ENCODE measurements at places on chromosomes 16 and 17.
A peak's percentile ranks its signal among the peaks of the same experiment; 100 is the strongest.

GRCh38 chr16:77584205-77584859, 138.0 kb upstream of the NUDT7 start:
- DNase-seq = no peak

DNA sequence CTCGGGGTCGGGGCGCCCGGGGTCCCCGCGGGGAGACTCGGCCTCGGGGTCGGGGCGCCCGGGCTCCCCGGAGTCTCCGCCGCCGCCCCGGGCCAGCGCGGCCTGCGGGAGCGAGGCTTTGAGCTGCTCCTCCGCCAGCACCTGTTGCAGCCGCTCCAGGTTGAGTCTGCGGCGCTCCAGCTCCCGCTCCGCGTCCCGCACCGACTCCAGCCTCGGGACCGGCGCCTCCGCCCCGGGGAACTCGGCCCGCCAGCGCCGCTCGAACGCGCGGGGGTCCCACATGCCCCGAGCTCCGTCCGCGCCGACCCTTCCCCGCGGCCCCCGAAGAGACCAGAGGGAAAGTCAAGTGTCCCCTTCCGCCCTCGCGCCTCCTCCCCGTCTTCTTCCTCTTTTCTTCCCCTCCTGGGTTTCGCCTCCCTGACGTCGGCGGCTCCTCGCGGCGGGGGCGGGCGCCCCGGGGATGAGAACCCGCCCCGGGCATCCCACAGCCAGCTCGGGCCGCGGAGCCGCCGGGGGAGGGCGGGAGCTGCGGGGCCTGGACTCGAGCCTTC, 40.8 kb upstream of the BHLHA9 start:
- no peak for DNase-seq

DNA sequence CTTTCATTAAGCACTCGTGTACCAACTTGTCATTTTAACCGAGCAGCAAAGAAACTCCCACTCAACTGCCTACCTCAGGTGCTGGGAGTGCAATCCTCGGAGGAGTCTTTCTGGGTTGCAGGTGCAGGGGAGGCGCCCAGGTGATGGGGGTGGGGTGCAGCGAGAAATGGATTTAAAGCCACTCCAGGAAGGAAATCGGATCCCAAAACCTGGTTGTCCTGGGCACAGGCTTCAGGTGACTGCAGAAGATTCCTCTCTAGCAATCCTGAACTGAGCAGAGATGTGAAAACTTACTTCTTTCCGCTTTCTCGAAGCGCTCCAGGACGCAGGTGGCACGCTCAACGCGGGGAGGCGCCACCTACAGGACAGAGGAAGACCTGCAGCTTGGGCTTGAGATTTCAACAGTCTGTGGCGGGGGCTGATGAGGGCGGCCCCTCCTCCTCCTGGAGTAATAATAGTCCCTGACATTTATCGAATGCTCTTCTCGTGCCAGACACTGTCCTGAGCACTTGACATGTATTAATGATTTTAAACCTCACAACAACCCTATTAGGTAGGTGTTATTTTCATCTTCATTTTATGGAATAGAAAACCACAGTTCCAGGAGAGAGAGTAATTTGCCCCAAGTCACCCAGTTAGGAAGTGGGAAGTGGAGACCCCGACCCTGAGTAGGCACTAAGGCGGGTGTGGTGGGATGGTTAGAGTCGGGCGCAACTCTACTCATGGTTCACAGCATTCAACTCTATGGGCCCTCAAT, 27.2 kb upstream of the SKAP1 start:
- peak; percentile 42 for DNase-seq

DNA sequence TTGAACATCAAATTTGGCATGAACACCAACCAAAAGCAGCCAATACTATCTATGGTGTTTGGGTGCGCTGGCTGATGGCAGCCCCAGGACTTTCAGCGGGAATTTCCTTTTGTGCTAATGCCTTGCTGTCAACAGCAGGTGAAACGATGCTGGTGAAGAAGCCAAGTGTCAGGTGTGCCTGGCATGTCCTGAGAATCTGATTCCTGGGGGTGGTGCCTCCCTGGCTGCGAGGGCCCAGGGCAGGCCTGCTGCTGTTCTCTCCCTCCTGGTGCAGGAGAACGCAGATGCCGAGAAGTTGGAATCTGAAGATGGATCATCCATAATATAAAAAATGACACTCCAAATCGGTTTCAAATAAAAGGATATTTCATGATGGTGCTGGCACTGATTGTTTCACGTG, 62.0 kb upstream of the DNAJA2 start:
- DNase-seq = no peak

DNA sequence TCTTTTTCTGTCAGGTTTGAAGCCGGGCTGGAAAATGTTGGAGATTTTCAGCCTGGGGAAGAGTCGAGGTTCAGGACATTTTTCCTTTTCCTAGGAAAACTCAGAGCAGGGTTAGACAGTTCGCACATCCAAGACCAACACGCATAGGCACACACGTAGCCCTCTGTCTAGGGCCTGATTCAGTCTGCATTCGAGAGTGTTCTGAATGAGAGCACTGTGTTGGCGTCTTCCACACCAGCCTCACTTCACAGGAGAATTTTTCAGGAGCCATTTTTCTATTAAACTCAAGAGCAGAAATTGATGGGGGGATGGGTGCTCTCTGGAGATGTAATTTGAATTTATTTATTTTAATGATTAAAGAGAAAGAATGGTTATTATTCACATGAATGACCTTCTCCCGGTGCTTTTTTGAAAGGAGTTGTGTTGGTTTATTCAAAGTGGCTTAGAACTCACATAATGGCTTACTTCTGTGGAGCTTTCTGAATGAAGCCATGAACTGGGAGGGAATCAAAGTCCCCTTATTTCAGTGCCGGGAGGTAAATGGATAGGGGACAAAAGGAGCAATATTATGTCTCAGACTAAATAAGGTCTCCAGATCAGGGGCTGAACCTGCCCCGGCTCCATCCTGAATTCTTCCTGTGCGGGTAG, 194.3 kb downstream of the CCDC182 start:
- DNase-seq = no peak

GRCh38 chr16:66713076-66713475, 16.5 kb upstream of the CMTM4 start:
- no peak for DNase-seq

DNA sequence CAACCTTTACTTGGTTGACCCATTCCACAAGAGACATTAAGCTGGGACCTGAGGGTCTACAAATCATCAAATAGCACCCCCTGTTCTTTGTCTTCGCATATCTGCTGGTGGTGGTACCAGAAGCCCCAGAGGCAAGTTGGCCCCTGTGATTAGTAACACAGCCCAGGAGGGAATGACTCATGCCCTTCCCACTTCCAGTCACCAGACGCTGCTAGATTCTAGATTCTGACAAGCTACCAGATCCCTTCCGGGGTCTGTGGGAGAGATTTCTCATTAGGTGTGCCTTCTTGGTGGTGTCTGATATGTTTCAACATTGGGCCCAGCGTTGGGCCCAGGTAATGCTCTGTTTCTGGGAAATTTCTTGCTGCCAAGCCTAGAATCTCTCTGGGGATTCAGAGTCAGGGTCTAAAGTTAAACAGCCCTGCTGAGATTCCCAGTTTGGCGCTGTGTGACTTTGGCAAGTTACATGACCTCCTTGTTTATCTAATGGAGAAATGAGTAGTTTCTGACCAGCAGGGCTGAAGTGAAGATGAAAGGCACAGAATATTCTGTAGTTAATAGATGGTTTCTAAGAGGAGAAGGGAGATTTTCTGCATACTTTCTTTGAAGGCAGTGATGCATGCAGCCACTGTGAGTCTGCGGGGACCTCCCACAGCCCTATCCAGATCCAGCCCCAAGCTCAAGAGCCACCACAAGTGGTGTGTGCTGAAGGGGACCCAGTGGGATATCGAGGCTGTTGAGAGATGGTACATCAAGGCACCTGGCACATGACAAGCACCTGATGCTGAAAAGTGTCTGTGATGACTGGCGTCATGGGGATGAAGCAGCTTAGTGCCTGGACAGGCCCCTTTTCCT, 3.9 kb downstream of the TRPV2 start:
- no peak for DNase-seq

GRCh38 chr16:4087099-4087885, 28.9 kb downstream of the ADCY9 start:
- no peak for DNase-seq

GRCh38 chr16:70416748-70417616, 21.9 kb downstream of the ST3GAL2 start:
- DNase-seq = no peak

DNA sequence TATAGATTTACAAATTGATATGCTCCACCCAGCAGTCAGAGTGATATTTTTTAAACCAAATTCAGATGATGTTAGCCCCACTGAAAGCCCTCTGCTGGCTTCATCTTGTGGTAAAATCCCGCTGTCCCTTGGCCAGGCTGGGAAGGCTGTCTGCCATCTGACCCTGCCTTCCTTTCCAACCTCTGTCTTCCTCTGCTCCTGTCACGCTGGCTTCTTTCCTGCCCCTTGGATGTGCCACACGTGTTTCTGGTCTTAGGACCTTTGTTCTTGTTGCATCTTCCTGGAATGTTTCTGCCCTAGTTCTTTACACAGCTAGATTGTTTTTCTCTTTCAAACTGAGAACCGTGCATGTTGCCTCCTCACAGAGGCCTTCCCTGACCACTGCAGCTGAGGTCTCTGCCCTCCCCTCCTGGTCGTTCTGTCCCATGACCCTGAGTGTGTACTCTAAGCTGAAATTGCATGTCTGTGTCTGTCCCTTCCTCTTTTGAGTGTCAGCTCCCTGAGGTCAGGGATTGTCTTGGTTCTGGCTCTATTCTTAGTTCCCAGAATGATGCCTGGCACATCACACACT, 11.4 kb downstream of the NT5M start:
- DNase-seq = no peak

DNA sequence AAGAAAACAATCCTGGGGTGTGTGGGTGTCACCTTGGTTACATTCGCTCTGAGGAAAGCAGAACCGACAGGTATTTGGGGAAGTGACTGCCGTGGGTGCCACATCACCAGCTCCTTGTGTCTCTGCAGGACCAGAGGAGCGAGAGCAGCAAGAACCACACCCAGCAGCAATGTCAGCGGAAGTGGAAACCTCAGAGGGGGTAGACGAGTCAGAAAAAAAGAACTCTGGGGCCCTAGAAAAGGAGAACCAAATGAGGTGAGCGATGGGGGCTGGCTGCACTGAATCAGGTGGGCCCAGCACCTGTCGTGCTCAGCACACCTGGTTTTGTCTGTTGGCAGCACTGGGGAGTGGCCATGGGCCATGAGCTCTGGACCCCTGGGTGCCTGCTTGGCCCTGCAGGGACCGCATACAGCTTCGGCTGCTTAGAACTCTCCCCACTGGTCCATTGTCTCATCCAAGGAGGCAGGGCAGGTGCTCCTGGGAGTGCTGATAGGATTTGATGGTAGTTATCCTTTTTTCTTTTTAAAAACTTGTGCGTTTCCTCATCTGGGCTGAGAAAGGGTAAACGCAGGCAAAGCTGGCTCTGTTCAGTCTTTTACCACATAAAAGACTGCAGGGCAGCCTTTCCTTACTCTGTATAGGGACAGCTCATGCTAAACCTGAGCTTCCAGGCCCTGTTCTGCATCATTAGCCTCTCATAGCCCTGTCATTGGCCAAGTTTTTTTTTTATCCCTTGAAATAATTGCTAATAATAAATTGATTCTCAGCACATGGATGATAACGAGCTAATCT, 29.4 kb downstream of the HMOX2 start:
- DNase-seq = no peak

GRCh38 chr16:27325736-27326135, 12.0 kb downstream of the IL4R start:
- DNase-seq = no peak

DNA sequence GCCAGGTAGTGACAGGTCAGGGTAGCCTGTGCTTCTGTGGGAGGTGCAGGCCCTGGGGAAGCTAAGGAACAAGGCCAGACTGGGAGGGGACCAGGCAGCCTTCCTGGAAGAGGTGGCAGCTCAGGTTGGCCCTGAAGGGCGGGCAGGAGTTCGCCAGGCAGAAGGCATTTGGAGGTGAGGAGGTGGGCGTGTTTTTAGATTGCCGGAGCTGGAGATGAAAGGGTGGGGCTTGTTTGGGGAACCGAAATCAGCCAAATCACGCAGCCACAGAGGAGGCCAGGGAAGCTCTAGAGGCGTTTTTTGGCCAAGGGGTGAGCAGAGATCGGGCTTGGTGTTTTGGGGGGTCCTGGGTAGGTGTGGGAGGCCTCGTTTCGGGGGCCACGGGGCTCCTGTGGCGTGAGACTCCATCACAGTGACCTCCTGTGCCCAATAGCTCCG, 7.6 kb downstream of the ADCY7 start:
- no peak for DNase-seq

DNA sequence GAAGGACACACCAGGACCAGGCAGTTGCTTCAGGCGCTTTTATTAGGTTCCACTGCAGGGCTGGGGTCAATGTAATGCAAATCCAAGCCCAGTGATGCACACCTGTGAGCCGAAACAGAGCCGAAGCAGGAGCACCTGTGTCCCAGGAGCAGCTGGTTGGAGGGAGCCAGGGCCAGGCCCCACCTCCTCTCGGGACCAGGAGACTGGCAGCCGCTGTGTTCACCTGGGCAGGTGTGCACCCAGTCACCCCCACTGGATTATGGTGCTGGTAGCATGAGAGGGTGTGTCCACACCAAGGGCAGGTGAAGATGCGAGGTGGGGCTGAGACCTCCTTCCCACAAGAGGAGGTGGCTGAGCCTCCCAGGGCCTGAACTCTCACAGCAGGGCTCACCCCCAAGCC, 4.7 kb upstream of the FAAP100 start:
- no peak for DNase-seq
